ENCODE measurements at places on chromosomes 11 and 22. TPM values are rescaled to one million over a fixed set of nuclear protein-coding genes. Genes with fewer than 3 reads are reported as not detected.

The TENM4 gene
- 0.87 TPM for total RNA-seq

DNA sequence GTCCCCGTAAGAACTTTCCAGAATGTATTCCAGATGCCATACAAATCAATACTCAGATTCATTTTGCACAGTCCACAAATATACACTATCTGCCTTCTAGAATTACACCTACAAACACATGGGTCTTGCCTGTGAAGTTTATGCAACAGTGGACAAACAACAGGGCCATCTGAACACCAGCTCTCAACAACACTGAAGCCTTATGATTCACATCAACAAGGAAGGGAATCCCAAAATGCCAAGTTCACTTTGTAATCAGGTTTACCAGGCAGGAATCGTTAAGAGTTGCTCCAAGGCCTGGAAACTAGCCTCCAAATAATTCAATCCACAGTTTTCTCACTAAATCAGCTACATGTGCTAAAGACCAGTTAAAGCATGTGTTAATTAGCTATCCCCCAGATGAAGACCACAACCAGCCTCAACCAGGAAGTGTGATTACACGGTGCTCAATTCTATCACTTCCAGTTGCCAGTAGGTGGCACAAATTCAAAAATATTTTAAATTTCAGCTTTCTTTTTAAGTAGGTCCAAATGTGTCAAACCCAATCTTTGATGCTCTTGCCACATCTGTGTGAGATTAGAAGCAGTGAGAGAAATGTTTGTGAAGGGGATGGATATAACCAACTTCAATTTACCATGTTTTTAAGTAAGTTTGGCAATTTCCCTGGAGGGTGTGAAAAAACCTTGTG is 139.1 kb upstream of the BDNF start:
- DNase-seq = no peak
- no peak overlapping the region for H3K4me3 ChIP-seq
- H3K27me3 ChIP-seq = no peaks in the 10 kb centered on the region
- H3K27ac ChIP-seq = no peak overlapping the region
- no peaks in the 10 kb centered on the region for H3K36me3 ChIP-seq
- H3K4me1 ChIP-seq = no peaks in the 10 kb centered on the region

- H3K36me3 ChIP-seq = no peaks in the 10 kb centered on the region
- H3K27me3 ChIP-seq = no peaks in the 10 kb centered on the region
- DNase-seq = no peak
- no peak overlapping the region for H3K4me3 ChIP-seq
- H3K27ac ChIP-seq = no peak overlapping the region
- no peaks in the 10 kb centered on the region for H3K4me1 ChIP-seq
These were observed 203.7 kb downstream of the NELL1 start for GRCh38 chr11:20873054-20873453.

- peaks cover 31% of the 10 kb centered on the region for H3K36me3 ChIP-seq
- H3K4me1 ChIP-seq = peaks cover 41% of the 10 kb centered on the region
- H3K4me3 ChIP-seq = no peak overlapping the region
- no peak overlapping the region for H3K27ac ChIP-seq
- H3K27me3 ChIP-seq = no peaks in the 10 kb centered on the region
These were observed 66.3 kb downstream of the PRDM11 start for GRCh38 chr11:45212566-45213315.

The SLN gene
- not detected for total RNA-seq

- H3K4me3 ChIP-seq = no peak overlapping the region
- H3K4me1 ChIP-seq = peaks cover 10% of the 10 kb centered on the region
- H3K27me3 ChIP-seq = no peaks in the 10 kb centered on the region
- H3K27ac ChIP-seq = no peak overlapping the region
- DNase-seq = no peak
These were observed 74.0 kb downstream of the NAV2 start for GRCh38 chr11:19786644-19787043.

Measured in stomach (tissue), 19 donors.